ENCODE measurements at places on chromosomes 6 and 20.

DNA sequence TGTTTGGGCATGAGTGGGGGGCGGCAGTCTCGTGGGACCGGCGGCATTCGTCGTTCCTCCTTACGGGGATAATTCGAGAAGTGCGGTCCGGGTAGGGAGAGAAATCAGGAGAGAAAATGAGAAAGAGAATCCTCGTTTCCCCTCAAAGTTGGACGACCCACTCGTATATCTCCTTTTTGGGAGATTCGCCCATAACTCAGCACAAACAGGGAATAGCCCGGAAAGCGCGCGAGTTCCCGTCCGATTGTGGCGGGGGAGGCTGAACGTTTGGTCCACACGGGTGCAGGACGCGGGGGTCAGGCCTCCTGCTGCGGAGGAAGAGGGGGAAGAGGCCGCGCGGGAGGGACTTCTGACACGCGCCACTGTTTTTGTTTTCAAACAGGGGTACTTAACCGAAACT is 42.4 kb downstream of the POPDC3 start:
- no peak for DNase-seq

GRCh38 chr6:53333439-53334408 is 15.0 kb downstream of the ELOVL5 start:
- no peak for DNase-seq

GRCh38 chr6:113381232-113381631 is 475.9 kb upstream of the MARCKS start:
- DNase-seq, result no peak

DNA sequence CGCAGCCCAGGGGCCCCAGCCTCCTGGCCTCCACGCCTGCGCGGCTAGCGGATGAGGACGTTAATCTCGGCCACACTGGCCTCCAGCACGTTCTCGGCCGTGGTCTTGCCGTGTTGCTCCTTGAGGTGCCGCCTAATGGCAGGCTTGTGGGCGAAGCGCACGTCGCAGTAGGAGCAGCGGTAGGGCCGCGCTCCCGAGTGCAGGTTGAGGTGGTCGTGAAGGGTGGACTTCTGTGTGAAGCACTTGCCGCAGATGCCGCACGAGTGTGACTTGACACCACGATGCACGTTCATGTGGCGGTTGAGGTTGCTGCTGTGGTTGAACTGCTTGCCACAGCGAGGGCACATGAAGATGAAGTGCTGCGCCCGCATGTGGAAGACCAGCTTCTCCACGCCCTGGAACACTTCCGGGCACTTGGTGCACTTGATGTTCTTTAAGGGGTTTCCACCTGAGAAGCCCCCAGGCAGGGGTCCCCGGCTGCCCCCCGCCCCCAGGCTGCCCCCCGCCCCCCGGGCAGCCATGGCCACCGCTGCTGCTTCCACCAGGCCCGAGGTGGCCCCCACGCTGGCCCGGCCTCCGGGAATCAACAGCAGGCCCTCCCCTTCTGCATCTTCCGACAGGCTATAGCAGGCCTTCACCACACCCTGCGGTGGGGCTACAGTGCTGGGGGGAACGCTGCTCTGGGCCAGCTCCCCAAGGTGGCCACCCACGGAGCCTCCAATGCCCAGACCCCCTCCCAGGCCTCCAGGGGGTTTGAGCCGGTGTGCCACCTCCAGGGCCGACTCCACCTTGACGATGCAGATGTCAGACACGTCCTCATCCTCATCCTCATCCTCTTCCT is 1.8 kb downstream of the ZBTB12 start:
- DNase-seq, result no peak
